Ovary (tissue), 10 donors: ENCODE measurements at places on chromosomes 5 and 9.

- no peak for DNase-seq
These were observed 55.0 kb upstream of the TRPC7 start for GRCh38 chr5:136420168-136420898.

DNA sequence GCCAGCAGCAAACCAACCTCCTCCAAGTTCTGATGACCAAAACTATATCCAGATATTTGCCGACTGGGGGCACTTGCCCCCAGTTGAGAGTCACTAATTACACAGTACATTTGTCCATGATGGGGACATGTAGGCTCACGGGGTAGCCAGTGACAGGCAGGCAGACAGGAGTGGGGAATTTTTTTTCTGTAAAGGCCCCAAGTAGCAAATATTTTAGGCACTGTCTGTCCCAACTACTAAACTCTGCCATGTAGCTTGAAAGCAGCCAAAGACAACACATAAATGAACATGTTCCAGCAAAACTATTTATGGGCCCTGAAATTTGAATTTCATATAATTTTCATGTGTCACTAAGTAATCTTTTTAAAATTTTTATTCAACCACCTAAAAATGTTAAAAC lies 80.7 kb downstream of the GRIA1 start:
- DNase-seq = no peak

- no peak for DNase-seq
These were observed 421.6 kb downstream of the ANXA1 start for GRCh38 chr9:73573235-73573634.

DNA sequence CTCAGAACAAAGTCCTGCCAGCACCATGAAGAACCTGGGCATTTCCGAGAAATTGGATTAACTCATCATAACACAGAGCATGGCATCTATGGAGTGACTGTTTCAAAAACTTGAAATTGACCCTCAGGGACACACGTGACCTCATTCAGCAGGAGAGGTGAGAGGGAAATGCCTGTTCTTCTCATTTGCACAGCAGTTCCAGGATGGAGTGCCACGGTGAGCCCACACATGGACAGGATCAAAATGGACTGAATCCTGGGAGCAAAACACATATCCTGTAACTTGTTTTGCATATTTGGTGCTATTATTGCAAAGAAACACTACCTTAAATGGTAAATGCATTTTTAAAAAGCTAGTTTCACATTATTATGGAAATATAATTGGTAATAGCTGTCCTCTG lies 256.1 kb upstream of the IRX2 start:
- DNase-seq = no peak

GRCh38 chr5:133467826-133468463 lies 144.4 kb downstream of the FSTL4 start:
- DNase-seq = no peak

GRCh38 chr5:3905031-3905430 lies 309.4 kb downstream of the IRX1 start:
- no peak for DNase-seq

DNA sequence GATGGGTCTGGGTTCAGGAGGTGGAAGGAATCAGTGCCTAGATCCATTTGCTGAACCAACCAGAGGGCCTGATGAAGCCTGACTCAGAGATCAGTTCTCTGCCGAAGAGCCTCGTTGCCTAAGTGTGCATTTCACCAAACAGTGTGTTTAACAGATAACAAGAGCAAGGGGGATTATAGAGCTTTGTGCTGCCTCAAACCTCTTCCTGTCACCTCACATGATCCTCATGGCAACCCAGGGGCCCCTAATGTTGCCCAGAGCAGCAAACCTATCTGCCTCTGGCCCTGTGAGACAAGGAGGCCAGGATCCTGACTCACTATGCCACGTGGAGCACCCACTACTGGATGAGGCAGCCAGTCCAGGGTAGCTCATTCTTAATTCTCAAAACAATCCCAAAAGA lies 66.3 kb upstream of the EPB41L4B start:
- DNase-seq = no peak

- DNase-seq = no peak
These were observed 297.7 kb downstream of the DEPDC1B start for GRCh38 chr5:60402161-60402785.

DNA sequence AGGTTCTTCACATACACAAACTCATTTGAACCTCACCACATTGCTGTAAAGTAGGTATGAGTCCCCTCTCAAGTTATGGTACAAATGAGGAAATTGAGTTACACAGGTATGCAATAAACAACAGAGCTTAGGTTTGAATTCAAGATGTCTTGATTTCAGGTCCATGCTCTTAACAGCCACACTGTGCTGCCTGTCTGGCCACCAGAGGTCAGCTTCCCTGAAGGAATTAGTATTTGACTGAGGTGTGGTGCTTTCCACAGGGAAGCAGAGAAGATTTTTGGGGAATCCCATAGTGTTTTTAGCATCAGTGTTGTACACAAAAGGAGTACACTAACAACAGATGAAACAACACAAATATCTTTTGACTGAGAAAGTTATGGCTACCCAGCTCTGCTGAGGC lies 94.4 kb upstream of the ITGA1 start:
- peak; percentile 20 for DNase-seq
